ENCODE measurements at places on chromosomes 2 and 18.

GRCh38 chr2:172856606-172857005 is 121.0 kb downstream of the RAPGEF4 start:
- no peak for DNase-seq

- no peak for DNase-seq
Observed at GRCh38 chr2:45117383-45117782, 108.1 kb upstream of the SIX2 start.

DNA sequence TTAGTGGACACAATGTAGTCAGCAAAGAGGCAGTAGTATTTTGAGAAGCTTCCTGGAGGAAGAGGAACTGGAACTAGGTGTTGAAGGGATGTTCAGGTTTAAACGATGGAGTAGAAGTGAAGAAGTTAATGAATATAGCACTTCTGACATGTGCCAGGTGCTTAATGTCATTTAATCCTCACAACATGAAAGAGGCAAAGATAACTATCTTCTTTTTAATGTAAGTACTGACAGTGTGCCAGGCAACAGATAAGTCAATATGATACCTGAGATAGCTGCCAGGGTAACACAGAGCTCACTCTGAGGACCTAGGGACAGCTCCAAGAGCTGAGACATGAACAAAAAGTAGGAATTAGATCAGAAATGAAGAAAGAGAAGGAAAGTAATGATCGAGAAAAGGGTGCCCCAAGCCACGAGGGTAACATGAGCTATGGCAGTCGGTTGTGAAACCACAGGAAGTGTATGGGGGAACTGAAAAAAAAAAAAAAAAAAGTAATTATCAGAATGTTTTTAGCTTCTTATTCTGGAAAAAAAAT is 140.7 kb downstream of the RNF144A start:
- DNase-seq = no peak

DNA sequence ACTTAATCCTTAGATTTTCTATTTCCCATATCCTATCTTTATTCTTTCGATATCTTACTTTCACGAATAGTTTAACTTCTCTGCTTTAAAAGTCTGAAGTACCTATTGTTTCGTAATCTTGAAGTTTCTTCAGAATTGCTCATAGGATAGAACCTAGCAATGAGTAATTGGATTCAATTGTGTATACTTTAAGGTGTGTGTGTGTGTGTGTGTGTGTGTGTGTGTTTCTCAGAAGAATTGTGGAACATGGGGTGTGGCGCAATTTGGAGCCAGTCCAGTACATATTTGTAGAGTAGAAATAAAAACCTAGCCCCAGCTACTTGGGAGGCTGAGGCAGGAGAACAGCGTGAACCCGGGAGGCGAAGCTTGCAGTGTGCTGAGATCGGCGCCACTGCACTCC is 897.6 kb downstream of the BCL11A start:
- no peak for DNase-seq

GRCh38 chr2:173467751-173468150 is 113.1 kb downstream of the CDCA7 start:
- DNase-seq = no peak

- peak; percentile 28 for DNase-seq
Observed at GRCh38 chr2:204483608-204484081, 61.6 kb upstream of the PARD3B start.

DNA sequence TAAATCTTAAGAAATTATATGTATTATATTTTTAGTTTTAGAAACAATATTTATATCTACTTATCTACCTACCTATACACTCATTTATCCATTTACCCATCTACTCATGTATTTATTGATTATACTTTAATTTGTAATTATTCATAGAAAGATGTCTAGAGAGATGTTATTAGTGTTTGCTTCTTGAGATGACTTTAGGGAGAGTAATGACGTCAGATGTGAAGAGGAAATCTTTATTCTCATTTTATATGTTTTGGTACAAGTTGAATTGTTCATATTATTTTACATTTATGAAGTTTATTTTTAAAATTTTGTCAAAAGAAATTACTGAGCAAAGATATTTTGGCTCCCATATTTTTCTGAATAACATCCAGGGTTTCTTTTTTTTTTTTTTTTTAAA is 271.3 kb upstream of the SLC8A1 start:
- no peak for DNase-seq

GRCh38 chr2:203550266-203550665 is 15.2 kb upstream of the RAPH1 start:
- no peak for DNase-seq

DNA sequence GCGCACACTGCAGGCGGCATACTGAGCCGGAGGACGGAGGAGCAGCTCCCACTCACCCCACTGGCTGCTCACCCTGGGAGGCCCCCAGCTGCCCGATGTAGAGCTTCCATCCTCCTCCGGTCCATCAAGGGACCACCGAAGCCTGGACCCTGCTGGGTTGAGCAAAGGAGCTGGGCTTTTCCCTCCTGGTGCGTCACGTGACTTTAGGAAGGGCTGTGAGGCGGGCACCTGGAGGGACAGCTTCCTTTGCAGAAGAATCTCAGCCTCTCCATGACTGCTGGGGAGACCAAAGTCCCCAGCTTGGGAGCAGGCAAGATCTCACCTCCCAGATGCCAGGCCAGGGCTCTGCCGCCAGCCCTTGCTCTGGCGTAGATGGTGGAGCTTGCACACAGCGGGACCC is 102.7 kb downstream of the TWIST2 start:
- no peak for DNase-seq

DNA sequence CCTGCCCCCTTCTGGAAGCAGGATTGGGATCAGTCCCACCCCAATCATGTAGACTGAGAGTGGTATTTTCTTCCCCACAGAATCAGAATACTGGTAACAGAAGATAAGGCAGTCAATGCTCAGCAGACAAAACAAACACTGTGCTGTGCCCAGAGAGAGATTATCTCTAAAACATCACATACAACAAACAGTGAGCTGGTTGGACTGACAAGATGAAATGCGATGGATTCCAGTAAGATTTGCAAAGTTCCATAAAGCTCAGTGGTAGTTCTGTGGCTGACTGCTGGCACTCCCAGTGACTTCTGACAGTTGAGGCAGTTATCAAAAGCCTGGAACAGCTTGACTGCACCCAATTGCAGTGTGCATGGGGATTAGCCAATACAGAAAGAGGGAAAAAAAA is 311.5 kb upstream of the MGAT5 start:
- no peak for DNase-seq

- DNase-seq = no peak
Observed at GRCh38 chr2:237341872-237342271, 72.1 kb downstream of the COL6A3 start.

GRCh38 chr2:210681491-210681890 is 125.1 kb downstream of the CPS1 start:
- DNase-seq = peak; percentile 85

DNA sequence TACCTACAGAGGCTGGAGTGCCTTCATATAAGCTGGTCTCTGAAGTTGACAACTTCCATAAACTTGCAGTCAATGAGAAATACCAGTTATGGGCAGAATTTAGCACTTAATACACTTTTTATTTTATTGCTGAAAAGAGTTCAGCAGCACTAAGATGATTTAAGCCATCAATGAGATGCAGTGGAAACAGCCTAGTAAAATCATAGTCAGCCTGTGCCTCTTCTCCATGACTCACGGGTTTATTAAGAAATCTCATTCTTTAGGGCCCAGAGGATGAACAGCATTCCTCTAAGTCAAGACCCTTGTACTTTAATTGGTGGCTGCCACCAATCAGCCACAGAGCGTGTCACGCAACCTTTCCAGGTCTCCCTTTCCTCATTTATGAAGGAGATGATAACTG is 1357.9 kb upstream of the CELF4 start:
- DNase-seq = no peak

GRCh38 chr2:121309801-121310200 is 24.8 kb upstream of the TFCP2L1 start:
- no peak for DNase-seq

- DNase-seq = no peak
Observed at GRCh38 chr18:51498085-51498855, 300.8 kb upstream of the MEX3C start.

GRCh38 chr2:229090225-229090624 is 180.9 kb downstream of the PID1 start:
- no peak for DNase-seq

DNA sequence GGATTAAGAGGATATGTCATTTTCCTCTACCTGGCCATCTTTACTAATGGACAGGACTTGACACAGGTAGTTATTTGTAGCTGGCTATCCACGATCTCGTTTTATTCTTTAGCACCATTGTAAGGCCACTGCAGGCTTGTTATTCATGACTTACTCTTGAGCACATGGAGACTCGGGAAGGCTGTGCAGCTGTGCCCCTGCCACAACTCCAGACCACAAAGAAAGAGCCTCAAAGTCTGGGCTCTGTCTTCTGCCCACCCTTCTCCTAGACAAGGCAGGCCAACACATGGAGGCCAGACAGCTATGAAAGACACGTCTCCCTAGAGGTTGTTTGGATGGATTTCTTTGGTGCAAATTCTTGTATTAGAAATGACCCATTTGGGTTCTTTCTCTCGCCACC is 133.8 kb downstream of the NAPG start:
- no peak for DNase-seq

- DNase-seq = no peak
Observed at GRCh38 chr18:8416212-8417019, 192.8 kb upstream of the RAB12 start.

- DNase-seq = no peak
Observed at GRCh38 chr2:118202707-118203303, 114.5 kb downstream of the INSIG2 start.

GRCh38 chr2:197596766-197597165 is 78.6 kb downstream of the RFTN2 start:
- no peak for DNase-seq

GRCh38 chr2:149528983-149529382 is 58.6 kb downstream of the MMADHC start:
- DNase-seq = no peak

GRCh38 chr2:165905269-165905668 is 48.3 kb downstream of the TTC21B start:
- no peak for DNase-seq

DNA sequence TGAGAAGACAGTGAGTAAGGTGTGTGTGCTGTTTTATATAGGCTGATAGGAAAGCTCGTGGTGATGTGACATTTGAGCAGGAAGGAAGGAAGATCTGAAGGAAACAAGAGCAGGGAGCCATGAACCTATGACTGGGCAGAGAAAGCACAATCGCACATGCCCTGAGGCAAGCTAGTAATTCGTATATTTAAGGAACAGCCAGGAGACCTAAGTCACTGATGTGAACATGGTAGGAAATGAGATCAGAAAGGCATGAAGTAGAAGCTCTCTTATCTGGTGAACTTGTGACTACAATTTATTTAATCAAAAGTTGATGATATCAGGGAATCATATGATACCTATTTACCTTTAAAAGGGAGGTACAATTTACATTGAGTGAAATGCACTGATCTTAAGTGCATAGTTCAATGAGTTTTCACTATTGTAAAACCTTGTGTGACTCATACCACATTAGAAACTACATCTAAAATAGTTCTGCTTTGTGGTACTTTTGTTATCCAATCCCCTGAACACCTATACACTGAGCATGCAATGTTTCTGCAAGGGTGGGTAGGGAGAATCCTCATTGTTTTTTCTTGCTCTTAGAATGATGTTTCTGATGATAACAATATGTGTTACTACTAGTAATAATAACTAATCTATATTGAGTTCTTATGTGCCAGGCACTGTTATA is 67.5 kb downstream of the GALNT13 start:
- no peak for DNase-seq

DNA sequence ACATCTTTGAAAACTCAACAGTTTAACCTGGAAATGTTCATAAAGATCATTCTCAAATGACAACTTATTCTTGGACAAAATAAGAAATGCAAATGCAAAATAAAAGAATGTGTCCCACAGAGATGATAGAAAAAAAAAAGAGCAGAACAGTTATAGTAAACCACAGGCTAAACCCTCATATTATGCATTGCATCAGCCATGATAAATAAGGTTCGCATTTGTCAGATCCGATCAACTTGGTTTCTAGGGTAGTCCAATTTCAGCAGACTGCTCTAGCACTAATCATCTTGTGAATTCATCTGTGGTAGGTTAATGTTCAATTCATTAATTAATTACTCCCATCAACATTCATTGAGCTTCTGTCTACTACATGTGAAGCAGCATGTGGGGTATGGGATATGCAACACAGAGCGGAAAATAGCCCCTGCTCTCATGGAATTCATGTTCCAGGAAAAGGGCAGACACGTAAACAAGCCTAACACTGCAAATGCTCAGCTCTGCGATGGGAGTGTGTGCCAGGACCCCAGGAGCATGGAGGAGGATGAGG is 316.2 kb upstream of the REV1 start:
- DNase-seq = no peak

DNA sequence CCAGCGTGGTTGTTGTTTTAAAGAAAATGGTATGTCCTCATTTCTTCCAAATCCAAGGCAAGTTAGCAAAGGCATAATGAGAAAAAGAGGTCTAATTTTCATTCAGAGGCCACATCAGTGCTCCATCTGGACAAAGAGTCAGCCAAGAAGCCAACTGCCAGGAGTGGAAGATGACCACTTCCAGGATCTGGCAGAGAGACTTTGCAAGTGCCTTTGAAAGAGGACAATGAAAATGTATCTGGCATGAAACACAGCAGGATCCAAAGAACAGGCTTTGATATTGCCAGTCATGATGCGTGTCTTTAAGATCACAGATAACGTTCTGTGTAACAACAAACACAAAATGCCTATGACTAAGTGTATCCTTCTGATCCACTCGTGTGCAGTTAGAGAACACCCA is 82.8 kb downstream of the AFF3 start:
- DNase-seq = no peak

DNA sequence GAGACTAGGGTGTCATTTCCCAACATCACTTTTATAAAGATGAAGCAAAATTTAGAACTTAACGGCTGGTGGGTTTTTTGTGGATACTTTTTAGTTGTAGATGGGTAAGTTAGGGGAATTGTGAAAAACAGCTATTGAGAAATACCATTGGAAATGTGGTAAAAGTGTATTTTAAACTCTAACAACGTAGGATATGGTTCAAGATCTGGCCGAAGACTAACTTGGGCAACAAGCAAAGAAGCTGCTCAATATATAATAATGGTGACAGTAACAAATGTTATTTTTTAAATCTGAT is 1.6 kb downstream of the DNAH7 start:
- no peak for DNase-seq

DNA sequence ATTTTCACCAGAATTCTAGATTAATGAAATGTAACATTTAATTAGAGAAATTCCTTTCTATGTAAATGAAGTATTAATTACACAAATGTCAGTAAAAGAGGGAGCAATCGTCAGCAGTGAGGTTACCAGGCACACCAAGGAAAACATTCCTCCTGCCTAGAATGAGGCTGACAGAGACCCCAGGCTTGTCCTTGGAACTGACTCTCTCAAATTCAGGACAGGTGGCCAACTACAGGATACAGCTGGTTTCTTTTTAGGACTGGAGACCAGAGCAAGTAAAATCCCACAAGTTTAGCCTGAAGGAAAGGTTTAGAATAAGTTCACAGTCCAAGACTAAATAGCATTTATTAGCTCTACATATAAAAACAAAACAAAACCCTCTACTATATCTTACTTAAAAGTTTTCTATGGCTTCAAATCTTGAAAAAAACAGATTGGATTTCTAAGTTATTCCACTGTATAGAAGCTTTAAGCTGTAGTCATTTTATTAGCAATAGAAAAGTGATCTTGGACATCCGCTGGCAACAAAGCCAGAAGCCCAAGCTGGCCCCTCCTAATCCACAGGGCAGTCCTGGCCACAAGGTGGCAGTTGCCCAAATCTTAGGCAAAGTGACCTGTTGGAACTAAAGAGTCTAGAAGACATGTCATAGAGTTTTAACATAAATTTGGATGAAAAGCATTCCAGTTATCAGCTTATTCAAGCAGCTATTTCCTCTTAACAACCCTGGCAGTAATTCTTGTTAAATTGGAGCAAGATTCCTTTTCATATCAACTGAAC is 81.0 kb downstream of the SP3 start:
- DNase-seq = no peak

- no peak for DNase-seq
Observed at GRCh38 chr2:19073522-19073921, 284.9 kb downstream of the OSR1 start.
